HuH-7 (cell line): ENCODE measurements at places on chromosomes 7 and 10.

GRCh38 chr7:112500619-112501018, 19.8 kb downstream of the LSMEM1 start:
- DNase-seq, result no peak

- no peak for DNase-seq
Measured at GRCh38 chr7:135800560-135800959, 51.9 kb upstream of the FAM180A start.

GRCh38 chr7:157271991-157272324, 64.8 kb upstream of the DNAJB6 start:
- DNase-seq, result no peak

DNA sequence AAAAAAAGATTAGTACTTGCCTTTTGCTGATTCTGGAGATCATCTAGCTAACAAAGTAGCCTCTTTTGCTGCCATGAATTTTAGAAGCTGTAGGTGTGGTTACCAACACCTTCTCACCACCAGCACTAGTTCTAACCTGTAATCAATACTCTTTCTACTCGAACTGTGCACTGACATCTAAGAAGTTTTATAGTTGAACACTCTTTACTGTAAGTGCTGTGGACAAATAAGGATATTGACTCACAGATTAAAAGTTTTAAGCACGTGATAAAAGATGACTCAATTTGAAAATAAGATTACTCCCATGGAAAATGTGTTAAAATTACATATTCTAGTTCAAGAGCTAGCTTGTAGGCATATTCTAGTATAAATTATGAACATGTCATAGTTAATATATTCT, 89.9 kb downstream of the REEP3 start:
- no peak for DNase-seq

GRCh38 chr7:118109607-118110006, 74.4 kb upstream of the LSM8 start:
- DNase-seq, result no peak

DNA sequence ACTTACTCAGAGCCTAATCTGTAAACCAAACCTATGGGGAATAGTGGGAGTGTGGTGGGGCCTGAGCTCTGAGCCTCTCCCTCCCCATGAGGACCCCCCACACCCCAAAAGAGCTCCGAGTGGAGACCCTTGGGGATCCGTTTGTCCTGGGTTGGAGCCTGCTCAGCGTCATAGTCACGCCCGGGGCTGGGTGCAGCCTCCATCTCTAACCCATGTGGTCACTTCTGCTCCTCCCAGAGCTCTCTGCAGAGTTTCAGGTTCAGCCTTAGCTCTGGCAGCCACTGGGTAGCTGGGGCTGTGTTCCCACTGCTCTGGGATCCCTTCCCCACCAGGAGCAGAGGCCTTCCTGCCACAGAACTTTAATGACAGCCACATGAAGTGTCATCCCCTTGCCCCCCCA, 25.9 kb downstream of the PFKFB3 start:
- no peak for DNase-seq

DNA sequence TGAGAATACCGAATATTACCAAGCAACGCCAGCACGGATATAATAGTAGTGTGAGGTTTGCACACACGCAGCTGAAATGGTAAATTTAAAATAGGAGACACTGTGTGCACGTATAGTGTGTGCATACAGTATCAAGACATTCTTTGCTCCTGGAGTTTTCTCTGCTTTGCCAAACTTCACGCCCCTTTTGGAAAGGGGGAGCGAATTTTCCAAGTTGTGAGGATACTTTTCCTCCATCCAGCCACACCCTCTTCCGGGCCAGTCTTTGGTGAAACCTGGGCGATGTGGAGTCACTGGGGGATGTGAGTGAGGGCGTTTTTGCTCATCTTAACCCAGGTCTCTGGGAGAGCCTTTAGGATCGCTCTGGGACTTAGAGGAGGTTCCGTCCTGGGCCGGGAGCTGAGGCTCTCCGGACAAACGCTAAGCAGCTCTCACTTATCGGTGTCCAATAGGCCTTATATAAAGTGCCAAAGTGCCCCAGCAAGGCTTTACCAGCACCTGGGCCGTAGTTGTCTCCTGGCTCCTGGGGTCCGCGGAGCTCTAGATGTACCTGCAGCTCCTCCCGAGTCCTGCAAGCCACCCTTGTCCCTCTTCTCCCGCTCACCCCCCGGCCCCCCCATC, 160.0 kb upstream of the MKI67 start:
- no peak for DNase-seq

GRCh38 chr10:47055386-47056246, 144.4 kb downstream of the PTPN20 start:
- no peak for DNase-seq

DNA sequence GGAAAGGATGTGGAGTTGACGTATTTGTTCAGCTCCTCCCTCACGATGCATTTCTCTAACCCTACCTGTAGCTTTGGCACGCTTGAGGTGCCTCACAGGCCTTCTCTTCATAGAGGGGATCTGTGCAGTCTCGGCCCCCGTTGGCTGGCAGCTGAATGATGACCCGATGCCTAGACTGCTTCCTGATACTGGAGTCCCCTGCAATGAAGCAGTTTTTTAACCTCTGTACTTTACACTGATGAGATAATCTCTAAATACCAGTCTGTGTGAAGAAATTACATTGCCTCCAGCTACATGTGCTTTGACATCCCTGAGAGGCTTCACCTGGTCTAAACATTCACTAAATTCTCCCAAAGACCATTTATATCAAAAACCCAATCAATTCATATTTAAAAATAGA, 370.1 kb downstream of the THSD7A start:
- DNase-seq, result peak; percentile 6

- no peak for DNase-seq
Measured at GRCh38 chr7:80014511-80014910, 120.1 kb upstream of the GNAI1 start.
